Stomach (tissue), 19 donors: ENCODE measurements at places on chromosomes 7 and 10. TPM values are rescaled to one million over a fixed set of nuclear protein-coding genes. Genes with fewer than 3 reads are reported as not detected.

GRCh38 chr7:81527651-81528050, 242.2 kb downstream of the HGF start:
- no peak for DNase-seq

Gene NPFFR1
- polyA plus RNA-seq: not detected

Gene LFNG
- polyA plus RNA-seq: 11.8 TPM

- DNase-seq: no peak
These were observed 5.6 kb upstream of the DLG5 start for GRCh38 chr10:77932016-77932715.

- DNase-seq: peak; percentile 76
These were observed 23.3 kb downstream of the CALML3 start for GRCh38 chr10:5547931-5548660.

DNA sequence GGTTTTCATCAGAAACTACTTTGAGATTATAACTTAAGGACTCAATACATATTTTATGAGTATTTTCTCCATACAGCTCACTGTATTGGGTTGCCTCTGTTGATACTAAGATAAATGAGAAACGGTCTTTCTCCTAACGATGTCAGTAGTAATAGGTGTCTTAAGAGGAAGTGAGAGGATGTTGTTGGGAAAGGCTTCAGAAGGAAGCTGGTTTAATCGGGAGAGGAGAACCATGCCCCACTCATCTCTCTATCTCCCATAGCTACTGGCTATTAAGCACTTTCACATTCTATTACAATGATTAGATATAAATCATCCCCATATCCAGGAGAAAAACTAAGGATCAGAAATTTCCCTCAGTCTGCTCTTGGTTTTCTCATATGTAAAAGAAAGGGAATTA, 2.0 kb downstream of the CLEC5A start:
- DNase-seq: no peak

DNA sequence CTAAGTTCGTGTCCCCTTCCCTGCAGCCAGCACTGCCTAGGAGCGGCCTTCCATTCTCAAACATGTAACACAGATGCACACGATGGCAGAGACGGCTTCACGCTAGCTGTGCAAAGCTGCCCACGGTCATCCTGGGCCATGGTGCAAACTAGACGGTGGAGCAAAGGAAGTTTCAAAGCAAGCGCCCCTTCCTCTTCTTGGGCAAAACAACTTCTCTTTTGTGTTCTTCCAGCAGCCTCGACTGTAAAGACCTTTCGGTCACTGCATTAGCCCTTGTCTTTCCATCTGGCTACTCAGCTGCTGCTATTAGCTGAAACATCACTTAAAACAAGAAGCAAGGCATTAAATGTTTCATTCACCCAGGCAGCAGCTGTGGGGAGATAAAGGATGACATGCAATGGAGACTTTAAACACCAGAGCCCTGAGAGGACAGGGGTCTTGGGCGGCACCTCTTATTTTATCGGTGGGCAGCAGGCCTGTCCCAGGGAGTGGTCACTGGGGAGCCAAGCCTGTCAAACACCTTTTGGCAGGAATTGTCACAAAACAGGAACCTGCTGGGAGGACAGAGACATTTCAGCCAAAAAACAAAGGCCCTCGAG, 214.8 kb downstream of the KLF6 start:
- no peak for DNase-seq

Gene ARHGEF35
- polyA plus RNA-seq: 13.4 TPM

DNA sequence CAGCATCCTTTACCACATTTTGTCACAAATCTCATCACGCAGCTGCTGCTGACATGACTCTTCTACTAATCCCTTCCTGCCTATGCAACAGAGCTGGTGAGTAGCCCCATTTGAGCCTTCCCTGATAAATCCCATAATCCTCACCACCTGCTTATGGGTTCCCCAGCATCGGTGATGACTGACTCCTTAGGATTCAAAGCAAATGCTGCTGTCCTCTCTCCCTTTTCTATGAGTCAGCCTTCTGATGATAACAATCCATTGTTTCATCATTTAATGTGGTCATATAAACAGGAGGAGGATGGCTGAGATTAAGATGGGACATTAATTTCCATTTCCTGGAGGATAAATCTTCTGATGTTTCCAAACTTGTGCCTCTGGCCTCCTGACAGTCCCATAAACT, 73.4 kb downstream of the SORCS1 start:
- DNase-seq: no peak

DNA sequence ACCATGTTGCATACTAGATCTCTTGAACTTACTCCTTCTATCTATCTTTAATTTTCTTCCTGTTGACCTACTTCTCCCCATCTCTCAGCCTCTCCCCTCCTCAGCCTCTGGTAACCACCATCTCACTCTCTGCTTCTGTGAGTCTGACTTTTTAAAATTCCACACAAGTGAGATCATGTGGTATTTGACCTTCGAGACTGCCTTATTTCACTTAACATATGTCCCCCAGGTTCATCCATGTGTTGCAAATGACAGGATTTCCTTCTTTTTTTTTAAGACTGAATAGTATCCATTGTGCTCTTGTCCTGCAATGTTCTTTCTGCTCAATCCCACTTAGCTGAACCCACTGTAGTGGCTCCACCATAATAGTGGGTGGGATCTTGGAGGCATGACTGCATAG, 51.4 kb upstream of the DNAJC1 start:
- no peak for DNase-seq

Gene TRIL
- polyA plus RNA-seq: 1.3 TPM

GRCh38 chr10:132808383-132809231, 22.7 kb upstream of the NKX6-2 start:
- no peak for DNase-seq

DNA sequence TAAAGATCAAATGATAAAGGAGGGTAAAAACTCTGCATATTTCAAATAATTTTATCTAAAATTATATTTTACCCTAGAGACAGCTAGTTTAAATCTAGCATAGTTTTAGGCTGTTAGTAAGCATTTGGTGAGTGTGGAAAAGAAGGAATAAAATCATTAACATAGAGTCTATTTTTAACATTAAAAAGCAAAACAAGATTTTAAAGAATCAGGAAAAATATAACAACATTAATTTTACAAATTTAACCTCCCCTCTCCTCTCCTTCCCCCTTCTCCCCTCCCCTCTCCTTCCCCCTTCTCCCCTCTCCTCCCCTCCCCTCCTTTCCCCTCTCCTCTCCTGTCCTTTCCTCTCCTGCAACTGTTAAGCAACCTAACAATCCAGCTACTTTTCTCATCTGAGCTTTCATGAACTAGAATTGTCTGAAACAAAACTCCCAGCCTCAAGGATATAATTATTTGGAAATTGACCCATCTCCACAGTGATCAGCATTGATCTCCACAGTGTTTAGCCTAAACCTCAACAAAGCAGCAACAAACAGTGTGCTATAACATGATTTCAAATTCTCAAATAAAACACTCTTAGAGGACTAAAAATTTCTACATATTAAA, 293.2 kb downstream of the PPP1R3A start:
- DNase-seq: no peak

DNA sequence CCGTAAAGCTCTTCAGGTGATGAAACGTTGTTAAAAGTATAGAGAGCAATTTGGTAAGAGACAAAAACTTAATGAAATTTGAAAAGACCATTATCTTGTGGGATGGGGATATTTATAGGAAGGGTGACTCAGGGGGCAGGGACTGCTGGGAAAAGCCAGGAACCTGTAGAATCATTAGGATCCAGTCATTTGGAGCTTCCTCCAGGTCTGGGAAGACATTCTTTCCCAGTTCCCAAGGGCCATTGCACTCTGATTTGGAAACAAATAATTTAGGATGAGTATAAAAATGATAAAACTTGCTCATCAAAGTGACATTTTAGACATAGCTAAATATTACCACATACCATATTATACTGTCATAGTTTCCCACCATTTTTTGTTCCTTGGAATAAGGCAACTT, 143.9 kb downstream of the PFKFB3 start:
- DNase-seq: no peak

DNA sequence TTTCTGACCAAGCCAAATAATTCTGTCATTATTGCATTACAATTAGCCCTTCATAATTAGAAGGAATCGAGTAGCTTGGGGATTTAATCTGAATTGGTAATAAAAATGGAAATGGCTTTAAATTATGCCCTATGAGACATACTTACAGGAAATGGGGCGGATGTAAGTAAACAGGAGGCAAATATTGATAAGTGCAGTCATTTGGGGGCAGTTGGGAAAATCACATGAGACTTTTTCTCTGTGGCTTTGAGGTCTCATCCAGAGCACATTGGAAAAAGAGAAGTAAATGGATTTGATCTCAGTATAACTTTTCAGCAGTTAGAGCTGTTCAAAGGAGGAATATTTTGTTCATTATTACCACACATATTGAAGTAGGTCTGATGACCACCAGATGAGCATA, 307.8 kb upstream of the POM121L12 start:
- DNase-seq: no peak

- DNase-seq: no peak
These were observed 167.0 kb downstream of the SFMBT2 start for GRCh38 chr10:7243873-7244272.

Gene MMP21
- polyA plus RNA-seq: not detected

Gene HOXA4
- 17.0 TPM for polyA plus RNA-seq

GRCh38 chr7:154304740-154305700, 252.8 kb downstream of the DPP6 start:
- no peak for DNase-seq

DNA sequence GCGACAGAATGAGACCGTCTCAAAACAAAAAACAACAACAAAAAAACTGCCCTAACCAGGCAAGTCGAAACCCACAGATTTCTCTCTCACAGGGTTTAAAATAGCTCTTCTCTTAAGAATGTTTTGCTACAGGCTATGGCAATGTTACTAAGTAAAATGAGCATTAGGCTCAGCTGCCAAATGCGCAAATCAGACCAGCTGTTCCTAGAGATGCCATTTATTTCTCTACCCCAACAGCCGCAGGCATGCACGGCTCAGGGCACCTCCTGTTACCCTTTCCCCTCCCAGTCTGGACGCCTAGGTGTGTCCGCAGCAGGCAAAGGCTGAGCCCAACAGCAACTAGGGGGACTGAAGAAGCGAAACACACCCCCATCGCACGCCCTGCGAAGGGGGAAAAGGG, 168.3 kb upstream of the MBL2 start:
- no peak for DNase-seq

- DNase-seq: peak; percentile 18
These were observed 60.0 kb downstream of the VTI1A start for GRCh38 chr10:112507046-112507445.

- no peak for DNase-seq
These were observed 23.2 kb downstream of the ELMO1 start for GRCh38 chr7:37425498-37425897.

- DNase-seq: no peak
These were observed 18.5 kb downstream of the STRIP2 start for GRCh38 chr7:129452589-129453231.

DNA sequence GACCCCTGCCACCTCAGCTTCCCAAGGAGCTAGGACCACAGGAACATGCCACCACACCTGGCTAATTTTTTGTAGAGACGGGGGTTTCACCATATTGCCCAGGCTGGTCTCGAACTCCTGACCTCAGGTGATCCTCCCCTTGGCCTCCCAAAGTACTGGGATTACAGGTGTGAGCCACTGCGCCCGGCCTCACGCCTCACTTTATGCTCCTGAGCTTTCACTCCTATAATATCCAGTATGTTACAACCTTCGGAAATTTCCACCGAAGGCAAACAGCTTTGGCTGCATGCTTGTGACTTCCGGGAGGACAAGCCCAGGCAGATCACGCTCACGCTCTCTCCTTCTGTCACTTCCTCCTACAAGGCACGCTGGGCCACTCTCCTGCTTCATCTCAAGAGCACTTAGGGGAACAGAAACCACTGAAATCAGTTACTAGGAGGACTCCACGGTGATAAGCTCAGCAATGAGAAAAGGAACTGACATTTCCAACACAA, 4.4 kb upstream of the MAD1L1 start:
- DNase-seq: peak; percentile 40

GRCh38 chr7:16923019-16923418, 41.2 kb upstream of the AGR3 start:
- no peak for DNase-seq

DNA sequence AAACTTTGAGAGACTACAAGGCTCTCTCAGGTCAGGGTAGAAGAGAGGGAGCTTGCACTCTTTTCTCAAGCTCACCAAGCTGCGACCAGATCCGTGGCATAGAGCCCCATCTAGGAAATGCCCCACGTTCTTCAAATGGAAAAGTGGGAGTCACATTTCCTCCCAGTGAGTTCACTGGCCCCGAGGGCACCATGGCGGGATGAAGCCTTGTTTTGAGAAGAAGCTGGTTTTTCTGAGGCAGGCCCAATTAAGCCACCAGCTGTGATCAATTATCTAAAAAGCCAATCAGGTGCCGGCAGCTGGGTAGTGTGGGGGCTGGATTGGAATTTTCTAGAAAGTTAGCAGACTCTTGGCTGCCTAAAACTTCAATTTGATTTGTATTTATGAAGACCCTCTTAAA, 101.4 kb downstream of the ZNF365 start:
- no peak for DNase-seq

DNA sequence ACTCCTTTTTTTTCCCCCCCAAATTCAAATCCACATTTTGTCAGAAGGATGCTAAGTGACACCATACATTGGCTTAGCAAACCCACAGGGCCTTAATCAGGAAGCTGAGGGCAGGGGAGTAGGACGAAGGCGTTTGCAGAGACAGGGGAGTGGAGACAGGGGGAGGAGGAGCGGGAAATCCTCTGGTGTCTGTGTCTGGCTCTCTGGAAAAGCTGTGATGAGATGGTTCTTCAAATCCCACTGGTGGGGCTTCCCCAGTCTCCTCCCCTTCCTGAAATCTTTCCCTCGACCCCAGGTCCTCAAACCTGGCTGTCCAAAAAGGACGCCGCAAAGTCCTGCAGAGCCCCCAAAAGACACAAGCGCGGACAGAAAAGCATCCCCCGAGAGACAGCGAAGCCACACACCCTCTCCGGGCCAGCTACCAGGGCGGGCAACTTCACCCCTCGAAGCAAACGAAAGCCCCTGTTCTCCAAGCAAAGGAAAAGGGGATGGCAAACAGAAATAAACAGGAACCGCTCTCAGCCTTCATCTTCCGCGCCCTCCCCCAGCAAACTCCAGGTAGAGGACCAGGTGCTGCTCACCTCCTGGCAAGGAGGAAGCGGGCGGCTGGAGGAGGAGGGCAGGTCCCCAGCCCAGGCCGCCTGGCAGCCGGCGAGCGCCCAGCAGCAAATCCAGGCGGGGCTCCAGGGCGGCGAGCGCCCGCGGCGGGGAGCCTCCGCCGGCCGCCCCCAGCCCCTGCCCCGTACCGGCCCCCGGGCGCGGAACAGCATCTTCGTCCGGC, 520 bp downstream of the ELAPOR2 start:
- peak; percentile 41 for DNase-seq

Gene BMI1
- polyA plus RNA-seq: 14.9 TPM

GRCh38 chr7:74587435-74588126, 69.9 kb upstream of the GTF2I start:
- peak; percentile 77 for DNase-seq

DNA sequence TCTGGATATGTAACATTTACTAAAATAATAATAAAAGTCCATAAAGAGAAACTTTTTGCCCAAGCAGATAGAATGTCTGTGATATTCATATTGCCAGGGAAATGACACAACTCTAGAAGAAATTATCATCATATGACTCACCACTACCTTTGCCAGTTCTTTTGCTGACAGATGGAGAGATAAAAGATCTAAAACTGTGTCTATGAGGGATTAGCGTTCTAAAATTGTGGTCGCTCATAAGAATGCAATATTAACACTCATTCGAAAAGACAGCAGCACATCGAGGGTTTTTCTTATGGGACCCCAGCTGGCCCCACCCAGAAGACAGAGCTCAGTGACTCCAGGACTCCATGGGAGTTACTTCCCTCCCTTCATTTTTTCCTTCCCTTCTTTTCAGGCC, 16.6 kb upstream of the LANCL2 start:
- no peak for DNase-seq
